ENCODE measurements at places on chromosomes 1 and 21. TPM values are rescaled to one million over a fixed set of nuclear protein-coding genes. Genes with fewer than 3 reads are reported as not detected.

DNA sequence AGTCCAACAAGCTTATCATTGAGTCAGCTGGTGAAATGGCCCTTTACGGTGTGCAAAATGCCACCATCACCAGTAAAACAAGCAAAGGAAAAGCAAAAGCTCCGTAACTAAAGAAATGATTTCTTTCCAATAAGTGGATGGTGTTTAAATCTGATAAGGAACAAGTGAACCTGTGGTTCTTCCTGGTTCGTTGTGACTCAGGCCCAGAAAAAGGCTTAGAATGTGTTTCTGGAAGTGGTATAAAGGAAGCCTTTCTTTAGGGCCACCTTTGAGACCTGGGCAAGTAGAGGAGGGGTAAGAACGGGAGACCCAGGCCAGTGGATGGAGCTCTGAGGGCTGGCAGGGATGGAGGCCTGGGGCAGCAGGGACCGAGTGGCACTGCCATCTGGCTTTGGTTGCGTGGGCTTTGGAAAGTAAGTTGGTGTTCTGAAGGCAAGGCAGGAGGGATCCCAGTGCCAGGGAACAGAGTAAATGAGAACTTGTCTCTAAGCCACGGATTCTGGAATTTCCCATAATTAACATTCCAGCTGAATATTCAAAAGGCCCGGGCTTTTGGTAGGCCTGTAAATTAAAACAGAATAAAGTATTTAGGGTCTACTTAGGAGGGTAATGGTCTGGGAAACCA lies 87.9 kb upstream of the LMO4 start:
- H3K27ac ChIP-seq, result no peak overlapping the region
- peaks cover 6% of the 10 kb centered on the region for H3K4me1 ChIP-seq
- no peak overlapping the region for H3K4me3 ChIP-seq
- no peak for DNase-seq

Gene F13B
- not detected for total RNA-seq

Gene OLFM3
- not detected for total RNA-seq

Gene GBP7
- total RNA-seq, result not detected

DNA sequence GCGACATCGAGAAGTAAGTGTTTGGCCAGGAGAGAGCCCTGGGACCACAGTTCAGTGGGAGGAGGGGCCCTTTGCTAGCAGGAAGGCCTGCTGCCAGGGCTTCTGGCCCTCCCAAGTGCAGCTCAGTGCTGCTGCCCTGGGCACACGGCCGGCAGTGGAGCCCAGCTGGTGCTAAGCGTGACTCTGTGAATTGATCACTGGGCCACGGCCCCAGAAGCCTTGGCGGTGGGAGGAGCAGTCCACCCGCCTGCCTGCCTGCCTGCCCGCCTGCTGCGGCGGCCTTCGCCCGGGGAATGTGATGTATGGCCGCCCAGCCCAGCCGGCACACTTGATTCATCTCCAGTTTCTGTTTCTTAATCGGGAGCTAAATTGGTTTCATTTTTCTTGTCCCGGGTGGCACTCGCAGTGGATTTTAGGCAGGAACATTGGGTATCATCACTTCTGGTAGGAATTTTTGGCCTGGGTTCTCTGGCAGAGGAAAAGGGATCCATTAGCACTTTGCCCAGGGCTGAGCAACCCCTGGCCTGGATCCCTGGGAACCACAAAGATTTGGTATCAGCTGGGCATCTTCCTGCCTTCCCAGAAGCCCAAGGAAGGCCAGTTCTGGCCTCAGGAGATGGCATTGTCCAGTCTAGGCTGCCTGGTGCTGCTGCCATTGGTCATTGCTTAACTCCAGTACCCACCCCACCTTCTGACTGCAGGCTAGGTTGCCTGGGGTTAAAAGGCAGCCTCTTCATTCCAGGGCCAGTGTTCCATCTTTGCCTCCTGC lies 28.6 kb downstream of the TMEM53 start:
- H3K4me3 ChIP-seq, result no peak overlapping the region
- no peak overlapping the region for H3K27ac ChIP-seq
- H3K27me3 ChIP-seq, result no peaks in the 10 kb centered on the region
- no peaks in the 10 kb centered on the region for H3K4me1 ChIP-seq

GRCh38 chr1:2349806-2350205 lies 41.5 kb downstream of the MORN1 start:
- no peaks in the 10 kb centered on the region for H3K4me1 ChIP-seq
- H3K27me3 ChIP-seq, result no peaks in the 10 kb centered on the region
- no peak overlapping the region for H3K4me3 ChIP-seq
- H3K36me3 ChIP-seq, result no peaks in the 10 kb centered on the region

- H3K4me1 ChIP-seq, result peaks cover 11% of the 10 kb centered on the region
- no peak for DNase-seq
- H3K27me3 ChIP-seq, result no peaks in the 10 kb centered on the region
- H3K36me3 ChIP-seq, result peaks cover 14% of the 10 kb centered on the region
- H3K27ac ChIP-seq, result peak overlapping the region; percentile 17
These were observed 5.8 kb downstream of the JMJD4 start for GRCh38 chr1:227729144-227729880.

DNA sequence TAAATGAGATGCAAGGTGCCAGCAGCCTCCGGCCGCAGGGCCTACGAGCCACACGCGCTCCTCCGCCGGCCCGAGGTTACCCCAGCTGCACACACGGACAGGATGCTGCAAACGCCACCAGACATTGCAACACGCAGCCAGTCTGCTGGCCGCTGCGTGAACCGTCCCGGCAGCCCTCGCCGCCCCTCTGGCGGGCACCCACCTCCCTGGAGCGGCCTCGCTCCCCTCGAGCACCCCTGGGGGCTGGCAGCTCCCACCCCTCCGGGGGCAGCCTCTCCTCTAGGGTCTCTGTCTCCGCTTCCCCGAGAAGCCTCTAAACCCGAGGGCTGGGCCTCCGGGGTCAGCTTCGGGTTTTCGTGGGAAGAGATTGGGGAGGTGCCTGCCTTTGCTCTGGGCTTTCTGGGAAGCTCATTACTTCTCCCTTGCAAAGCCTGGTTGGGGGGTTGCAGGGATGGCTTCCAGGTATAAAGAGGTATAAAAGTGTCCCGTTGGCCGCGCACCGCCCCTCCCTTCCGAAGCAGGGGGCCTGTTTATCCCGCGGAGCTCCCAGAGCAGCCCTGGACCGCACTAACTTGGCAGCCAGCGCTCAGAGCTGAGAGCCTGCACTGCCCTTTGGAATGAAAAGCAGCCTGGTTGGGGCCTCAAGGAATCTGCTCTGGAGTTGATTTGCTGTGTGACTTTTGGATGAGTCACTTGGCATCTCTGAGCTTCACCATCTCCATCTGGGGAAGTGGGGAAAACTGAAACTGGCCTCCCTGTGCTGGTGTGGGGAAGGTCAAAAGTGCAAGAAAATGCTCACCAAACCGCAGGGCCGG lies 21.8 kb downstream of the DHRS3 start:
- DNase-seq, result no peak
- H3K27ac ChIP-seq, result no peak overlapping the region
- peaks cover 12% of the 10 kb centered on the region for H3K4me1 ChIP-seq
- H3K36me3 ChIP-seq, result peaks cover 19% of the 10 kb centered on the region

Gene FCRL3
- not detected for total RNA-seq

- no peak for DNase-seq
- no peaks in the 10 kb centered on the region for H3K27me3 ChIP-seq
- peaks cover 53% of the 10 kb centered on the region for H3K4me1 ChIP-seq
- H3K27ac ChIP-seq, result peak overlapping the region; percentile 58
These were observed 3.4 kb downstream of the PRPF38B start for GRCh38 chr1:108695535-108695934.

Gene MEAF6
- 93.0 TPM for total RNA-seq

DNA sequence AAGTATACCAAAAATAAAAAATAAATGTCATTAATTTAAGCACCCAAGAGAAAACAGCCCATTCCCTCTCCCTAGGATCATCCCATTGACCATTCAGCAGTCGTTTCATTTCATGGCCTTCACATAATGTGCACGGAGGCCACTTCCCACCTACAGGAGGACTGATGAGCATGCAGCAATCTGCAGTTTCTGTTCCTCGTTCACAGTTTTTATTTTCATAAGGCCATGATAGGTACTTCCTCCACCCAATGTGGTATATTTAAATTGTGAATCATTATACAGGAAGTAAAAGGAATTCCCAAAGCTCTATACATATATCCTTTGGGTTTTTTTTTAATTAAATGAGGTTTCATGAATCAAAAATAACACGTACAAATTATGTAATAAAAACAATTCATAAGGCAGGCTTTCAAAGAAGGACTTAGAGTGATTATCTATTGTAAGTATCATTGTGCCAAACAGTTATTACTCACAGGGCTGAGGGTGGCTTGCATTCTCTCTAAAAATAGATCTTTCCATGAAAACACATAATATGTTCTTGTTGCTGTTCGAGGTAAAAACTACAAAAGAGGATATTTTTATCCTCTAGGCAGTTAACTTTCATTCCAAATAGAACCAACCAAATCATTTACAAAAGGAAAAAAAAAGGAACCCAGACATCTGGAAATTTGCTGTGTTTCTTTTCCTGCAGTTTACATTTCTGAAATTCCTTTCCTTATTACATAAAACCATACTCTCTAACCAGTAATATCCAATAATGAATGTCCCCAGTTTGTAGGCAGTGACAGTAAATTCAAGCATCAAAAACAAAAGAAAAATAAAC lies 27.5 kb upstream of the SLC44A3 start:
- peaks cover 18% of the 10 kb centered on the region for H3K27me3 ChIP-seq
- peaks cover 12% of the 10 kb centered on the region for H3K4me1 ChIP-seq
- DNase-seq, result no peak
- H3K4me3 ChIP-seq, result no peak overlapping the region

Gene FAM72D
- 7.9 TPM for total RNA-seq

DNA sequence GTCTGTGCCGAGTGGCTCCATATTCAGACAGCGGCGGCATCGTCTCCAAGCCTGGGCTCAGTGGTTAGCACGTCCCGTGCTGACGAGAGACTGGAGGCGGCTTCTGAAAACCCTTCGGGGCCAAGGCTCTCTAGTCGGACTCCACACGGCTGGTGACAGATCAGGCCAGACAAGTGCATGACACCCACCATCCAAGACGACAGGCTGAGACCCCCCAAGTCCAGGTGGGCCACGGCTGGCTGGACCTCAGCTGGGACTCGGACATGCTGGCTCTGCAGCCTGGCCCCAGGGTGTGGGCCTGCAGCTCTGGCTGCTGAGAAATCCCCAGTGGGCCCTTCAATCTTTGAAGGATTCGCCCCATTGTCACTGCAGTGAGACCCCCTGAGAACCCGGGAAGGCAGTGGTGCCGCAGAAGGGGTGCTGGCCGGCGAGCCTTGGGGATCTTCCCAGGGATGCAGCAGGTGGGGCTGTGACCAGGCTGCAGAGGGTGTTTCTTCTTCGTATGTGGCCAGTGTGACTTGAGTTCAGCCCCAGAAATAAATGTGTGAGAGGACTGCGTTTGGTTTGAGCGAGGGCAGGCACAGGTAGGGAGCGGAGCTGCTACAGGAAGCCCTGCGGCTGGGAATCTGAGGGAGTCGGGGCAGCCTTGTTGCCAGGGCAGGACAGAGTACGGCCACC lies 15.9 kb upstream of the SLC19A1 start:
- H3K27me3 ChIP-seq, result peaks cover 14% of the 10 kb centered on the region
- no peak overlapping the region for H3K27ac ChIP-seq
- no peaks in the 10 kb centered on the region for H3K36me3 ChIP-seq
- no peak overlapping the region for H3K4me3 ChIP-seq
- no peak for DNase-seq

Gene CFHR4
- total RNA-seq, result not detected

GRCh38 chr1:90443354-90443753 lies 273.7 kb downstream of the BARHL2 start:
- no peak overlapping the region for H3K4me3 ChIP-seq
- no peak for DNase-seq
- H3K27me3 ChIP-seq, result peaks cover 7% of the 10 kb centered on the region
- no peaks in the 10 kb centered on the region for H3K36me3 ChIP-seq
- no peaks in the 10 kb centered on the region for H3K4me1 ChIP-seq
- H3K27ac ChIP-seq, result no peak overlapping the region

Gene DENND2D
- 139 TPM for total RNA-seq

- no peak overlapping the region for H3K4me3 ChIP-seq
- peaks cover 3% of the 10 kb centered on the region for H3K27me3 ChIP-seq
These were observed 52.7 kb upstream of the DIRAS3 start for GRCh38 chr1:68103011-68103545.

Gene CLCNKB
- not detected for total RNA-seq

Gene TIE1
- total RNA-seq, result 2.9 TPM

Gene PTPN7
- 398 TPM for total RNA-seq

Gene CD34
- total RNA-seq, result not detected

Gene RPE65
- total RNA-seq, result not detected

GRCh38 chr1:192573499-192573898 lies 2.1 kb upstream of the RGS1 start:
- no peaks in the 10 kb centered on the region for H3K27me3 ChIP-seq
- peaks cover 23% of the 10 kb centered on the region for H3K36me3 ChIP-seq
- H3K4me1 ChIP-seq, result peaks cover 73% of the 10 kb centered on the region
- H3K27ac ChIP-seq, result no peak overlapping the region

DNA sequence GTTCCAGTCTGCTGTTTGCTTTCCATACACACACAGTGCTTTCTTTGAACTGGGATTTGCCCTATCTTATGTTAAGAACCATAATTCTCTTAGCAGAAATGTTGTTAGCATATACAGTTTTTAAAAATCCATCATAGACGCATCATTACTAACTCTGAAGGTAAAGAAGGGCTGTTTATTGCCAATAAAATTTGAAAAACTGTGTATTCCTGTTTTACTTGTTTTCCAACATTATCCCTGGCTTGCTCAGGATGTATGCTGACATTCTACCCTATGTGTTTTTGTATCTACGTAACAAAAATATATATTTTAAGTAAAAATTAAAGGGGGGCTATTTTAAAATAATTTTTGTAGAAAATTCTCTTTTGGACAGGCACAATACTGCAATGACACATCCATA lies 857.2 kb downstream of the BRINP3 start:
- no peak for DNase-seq
- no peak overlapping the region for H3K4me3 ChIP-seq
- H3K27me3 ChIP-seq, result no peaks in the 10 kb centered on the region
- no peaks in the 10 kb centered on the region for H3K4me1 ChIP-seq

Gene ACTL8
- total RNA-seq, result not detected

Gene SHE
- total RNA-seq, result 0.05 TPM

DNA sequence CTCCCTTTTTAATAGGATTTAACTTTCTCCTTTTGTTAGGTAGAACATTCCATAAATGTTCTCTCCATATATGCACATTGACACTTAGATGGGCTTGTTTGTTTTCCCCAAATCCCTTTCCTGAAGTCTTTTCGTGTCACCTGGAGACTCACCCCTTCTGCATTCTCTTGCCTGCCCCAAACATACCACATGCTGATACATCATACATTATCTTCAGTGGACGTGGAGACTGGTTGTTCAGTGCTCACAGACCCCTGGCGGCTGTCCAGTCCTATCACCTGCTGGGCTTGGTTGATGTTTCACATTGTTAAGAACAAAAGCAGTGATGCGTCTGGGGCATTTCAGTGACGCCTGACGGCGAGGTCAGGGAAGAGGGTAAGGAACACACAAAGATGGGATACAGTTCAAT lies 22.2 kb downstream of the FMOD start:
- H3K27ac ChIP-seq, result peak overlapping the region; percentile 28
- H3K36me3 ChIP-seq, result no peaks in the 10 kb centered on the region
- no peak for DNase-seq
- peaks cover 46% of the 10 kb centered on the region for H3K4me1 ChIP-seq

- H3K27ac ChIP-seq, result peak overlapping the region; percentile 71
- peak overlapping the region; percentile 3 for H3K4me3 ChIP-seq
- no peak for DNase-seq
- peaks cover 83% of the 10 kb centered on the region for H3K36me3 ChIP-seq
- no peaks in the 10 kb centered on the region for H3K27me3 ChIP-seq
These were observed 11.4 kb downstream of the ALDH9A1 start for GRCh38 chr1:165686971-165687433.

All from activated T-helper 2 cell treated with anti-CD3 and anti-CD28 coated beads, Interferon-gamma antibody, Interleukin-2, Interleukin-4, amounts not matched to agents 10 μg/mL and 5 μg/mL and 100 μg/mL, durations not matched to agents 14 hours and 24 hours and 36 hours (primary cell).